ENCODE measurements at places on chromosomes 6 and 20.

DNA sequence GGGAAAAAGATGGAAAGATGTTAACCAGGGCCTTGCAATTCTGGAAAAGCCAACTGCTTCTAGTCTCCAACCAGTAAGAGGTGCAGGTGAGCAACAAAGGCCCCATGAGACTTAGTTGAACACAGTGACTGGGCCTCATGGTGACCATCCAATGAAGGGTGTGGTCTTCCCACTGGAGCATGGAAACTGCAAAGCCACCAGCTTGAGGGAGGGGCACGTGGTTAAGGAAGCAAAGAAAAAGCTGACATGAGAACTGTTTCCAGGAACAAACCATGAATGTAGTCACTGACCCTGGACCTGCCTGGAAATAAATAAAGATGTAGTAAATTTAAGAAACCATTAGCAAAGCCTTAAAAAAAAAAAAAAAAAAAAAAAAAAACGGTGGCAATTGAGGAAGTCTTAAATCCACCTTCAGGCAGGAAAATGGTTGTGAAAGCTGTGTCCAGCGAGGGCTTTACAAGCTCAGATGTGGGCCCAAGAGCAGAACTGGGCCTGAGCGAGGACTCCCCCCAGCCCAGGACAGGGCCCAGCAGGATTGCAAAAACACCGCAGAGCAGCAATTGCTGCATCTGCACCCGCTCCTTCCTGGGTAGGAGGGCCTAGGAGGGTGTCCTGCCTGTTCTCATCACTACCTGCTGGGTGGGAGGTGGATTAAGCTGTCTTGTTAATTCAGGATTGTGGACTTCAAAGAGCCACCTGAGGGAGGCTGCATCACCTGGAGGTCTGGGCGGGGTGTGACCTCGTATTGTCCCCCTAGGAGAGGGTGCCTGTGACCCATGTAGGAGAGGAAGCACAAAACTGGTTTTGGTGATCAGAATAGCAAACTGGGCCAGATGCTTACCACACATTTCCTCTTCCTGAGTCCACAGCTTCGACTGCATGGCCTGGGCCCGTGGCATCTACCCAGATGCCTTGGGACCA is 10.3 kb downstream of the GFRA4 start:
- no peak for DNase-seq

DNA sequence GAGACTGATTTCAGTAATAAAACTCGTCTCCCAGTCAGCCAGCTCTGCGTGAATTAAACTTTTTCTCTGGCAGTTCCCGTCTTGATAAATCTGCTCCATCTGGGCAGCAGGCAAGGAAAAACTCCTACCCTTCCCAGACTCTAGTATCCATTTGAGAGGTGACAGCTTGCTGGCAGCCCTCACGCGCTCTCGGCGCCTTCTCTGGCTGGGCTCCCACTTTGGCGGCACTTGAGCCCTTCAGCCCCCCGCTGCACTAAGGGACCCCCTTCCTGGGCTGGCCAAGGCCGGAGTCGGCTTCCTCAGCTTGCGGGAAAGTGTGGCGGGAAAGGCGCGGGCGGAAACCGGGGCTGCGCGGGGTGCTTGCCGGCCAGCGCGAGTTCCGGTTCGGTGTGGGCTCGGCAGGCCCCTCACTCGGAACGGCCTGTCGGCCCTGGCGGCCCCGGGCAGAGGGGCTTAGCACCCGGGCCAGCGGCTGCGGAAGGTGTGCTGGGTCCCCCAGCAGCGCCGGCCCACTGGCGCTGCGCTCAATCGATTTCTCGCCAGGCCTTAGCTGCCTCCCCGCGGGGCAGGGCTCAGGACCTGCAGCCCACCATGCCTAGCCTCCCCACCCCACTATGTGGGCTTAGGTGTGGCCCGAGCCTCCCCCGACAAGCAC is 21.8 kb upstream of the GMPR start:
- DNase-seq, result no peak

DNA sequence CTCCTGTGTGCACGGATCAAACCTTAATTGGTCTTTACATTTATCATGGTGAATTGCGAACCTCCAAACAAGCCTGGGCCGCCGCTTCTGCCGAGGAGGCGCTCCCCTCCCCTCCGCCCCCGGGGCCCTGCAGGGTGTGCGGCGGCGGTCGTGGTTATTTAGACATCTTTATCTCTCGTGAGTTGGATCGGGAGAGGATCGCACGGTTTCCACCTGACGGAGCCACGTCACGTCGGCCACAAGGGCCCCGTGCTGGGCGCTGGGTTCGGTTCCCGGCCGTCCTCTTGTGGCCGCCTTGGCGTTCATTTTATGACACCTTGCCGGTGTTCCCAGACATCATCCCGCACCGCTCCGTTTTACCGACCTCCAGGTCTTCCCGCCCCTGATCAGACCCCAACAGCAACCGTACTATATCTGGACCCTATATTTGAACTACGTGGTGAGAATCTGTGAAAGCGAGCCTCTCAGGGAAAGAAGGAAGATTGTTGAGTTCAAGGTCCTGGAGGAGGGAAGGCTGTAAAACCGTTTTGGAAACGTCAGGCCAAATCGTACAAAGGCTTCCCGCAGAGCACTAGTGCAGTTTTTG is 1.3 kb upstream of the CNR1 start:
- no peak for DNase-seq

- DNase-seq, result no peak
Observed at GRCh38 chr6:154488248-154488593, 22.3 kb downstream of the CNKSR3 start.

DNA sequence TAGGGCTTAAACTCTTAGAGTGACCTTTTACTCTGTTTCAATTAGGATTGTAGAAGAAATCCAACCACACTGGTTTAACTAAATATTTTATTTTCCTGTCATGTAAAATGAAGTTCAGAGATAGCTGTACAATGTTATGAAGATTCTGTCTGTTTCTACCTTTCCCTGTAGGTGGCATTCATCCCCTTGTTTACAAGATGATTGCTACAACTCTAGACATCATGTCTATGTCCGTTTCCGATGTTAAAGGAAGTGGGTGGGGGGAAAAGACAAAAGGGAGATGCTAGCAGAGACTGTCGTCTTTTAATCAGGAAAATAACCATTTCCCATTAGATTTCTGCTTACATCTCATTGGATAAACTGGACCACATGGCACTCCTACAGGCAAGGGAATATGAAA is 30.9 kb upstream of the RIMS1 start:
- no peak for DNase-seq

DNA sequence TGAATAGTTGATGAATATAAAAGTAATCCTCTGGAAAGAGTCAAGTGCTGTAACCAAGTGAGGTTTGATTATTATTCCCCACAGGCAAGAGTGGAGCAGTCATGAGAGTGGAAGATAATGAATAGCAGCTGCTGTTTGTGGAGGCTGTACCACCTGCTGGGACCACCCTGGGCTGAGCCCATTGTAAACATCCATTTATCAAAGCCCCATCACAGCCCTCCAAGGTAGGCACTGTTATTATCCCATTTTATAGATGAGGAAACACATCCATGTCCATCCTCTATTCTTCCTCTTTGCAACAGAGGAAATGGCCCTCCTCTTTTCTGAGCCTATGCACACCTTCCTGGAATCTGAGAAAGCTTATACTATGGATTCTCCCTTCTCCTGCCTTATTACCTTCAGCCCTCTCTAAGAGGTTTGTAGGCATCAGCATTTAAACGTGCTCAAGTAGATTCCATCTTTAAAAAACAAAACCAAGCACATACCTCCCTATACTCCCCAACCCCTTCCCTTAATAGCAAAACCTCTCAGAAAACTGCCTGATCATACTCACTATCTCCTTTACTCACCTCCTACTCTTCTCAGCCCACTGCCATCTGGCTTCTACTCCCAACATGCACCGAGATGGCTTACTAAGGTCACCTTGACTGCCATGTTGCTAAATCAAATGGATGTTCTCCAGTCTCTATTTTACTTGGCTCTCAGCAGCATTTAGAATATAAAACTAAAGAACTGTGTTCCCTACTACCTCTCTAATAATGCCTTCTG is 37.1 kb downstream of the CDH22 start:
- DNase-seq, result peak; percentile 54

- no peak for DNase-seq
Observed at GRCh38 chr20:44961870-44962267, 1.7 kb upstream of the TOMM34 start.

GRCh38 chr6:146931214-146931613 is 273.0 kb upstream of the STXBP5 start:
- peak; percentile 2 for DNase-seq

DNA sequence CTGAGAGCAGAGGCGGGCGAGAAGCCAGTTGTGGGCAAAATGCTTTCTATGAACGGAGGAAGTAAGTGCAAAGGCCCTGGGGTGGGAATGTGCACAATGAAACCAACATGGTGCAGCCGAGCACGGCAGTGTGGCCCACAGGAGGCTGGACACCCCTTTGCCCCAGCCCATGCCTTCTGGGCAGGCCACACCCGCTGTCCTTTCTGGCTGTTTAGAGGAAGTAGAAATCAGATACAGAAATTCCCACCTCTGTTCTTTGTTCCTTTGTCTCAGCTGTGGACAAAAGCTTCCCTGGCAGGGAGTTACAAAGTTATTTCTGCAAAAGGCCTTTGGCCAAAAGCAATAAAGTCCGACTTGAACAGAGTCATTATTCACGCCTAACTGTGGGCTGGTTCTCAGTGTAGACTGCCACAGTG is 11.9 kb downstream of the SULF2 start:
- DNase-seq, result no peak

- no peak for DNase-seq
Observed at GRCh38 chr20:45944151-45944964, 9.9 kb downstream of the PCIF1 start.

GRCh38 chr6:53578371-53578770 is 33.5 kb upstream of the GCLC start:
- no peak for DNase-seq

- no peak for DNase-seq
Observed at GRCh38 chr6:56694002-56694401, 51.3 kb upstream of the DST start.

GRCh38 chr20:55934146-55934545 is 71.2 kb downstream of the CBLN4 start:
- DNase-seq, result no peak

DNA sequence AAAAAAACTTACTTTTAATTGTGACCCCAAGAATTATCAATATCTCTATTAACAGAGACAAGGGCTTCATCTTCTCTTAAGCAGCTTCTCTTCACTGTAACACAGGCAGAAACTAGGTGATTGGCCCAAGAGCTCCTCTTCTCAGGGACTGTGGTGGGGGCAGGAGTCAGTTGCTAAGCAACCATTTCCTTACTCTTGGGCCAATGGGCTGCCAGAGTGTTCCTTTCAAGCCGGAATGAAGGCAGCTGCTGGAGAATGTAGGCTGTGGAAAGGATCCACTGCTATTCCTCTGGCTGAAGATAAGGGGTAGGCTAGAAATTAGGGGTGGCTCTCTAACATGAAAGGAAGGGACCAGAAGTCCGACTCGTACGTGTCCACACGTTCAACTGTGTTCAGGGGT is at the start of gene SEL1L2:
SEL1L2 (minus strand) TSS at position 150 of the 400 bp plus-strand sequence; CDS start at position 70, 80 bp downstream.
- DNase-seq, result peak; percentile 16

DNA sequence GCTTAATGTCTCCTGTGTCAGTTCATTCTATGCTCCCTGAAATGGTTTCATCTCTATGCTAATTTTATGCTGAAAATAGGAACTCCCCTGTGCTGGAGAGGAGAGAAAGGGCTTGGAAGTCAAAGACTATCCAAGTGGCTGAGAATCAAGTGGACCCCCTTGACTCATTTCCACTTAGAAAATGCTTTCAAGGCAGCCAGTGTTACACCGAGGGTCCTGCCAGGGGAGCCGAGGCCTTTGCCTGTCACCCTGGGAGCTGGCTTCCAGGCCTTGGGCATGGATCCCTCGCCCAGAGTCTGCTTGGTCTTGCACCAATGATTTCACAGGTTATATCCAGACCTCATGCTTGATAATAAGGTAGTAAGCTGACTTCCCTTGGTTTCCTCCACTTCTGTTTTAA is 342.6 kb downstream of the NRN1 start:
- no peak for DNase-seq

DNA sequence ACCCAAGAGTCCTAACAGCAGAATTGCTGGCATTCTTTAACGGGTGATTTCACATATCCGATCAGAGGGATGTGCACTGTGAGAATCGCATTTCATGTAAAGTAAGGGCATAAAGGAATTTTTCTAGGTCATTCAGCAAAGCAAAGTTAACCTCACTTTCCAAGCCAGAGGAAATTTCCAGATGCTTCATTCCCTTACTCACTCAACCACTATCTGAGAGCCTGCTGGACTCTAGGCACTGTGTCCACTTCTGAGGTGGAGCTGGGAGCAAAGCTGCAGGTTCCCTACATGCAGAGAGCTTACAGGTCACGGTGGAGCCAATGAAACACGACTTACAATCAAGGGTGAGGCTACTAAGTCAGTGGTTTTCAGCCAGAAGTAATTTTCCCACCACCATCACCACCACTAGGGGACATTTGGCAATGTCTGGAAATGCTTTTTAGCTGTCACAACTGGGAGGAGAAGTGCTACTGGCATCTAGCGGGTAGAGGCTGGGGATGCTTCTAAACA is 34.5 kb upstream of the TSHZ2 start:
- no peak for DNase-seq

GRCh38 chr20:6473197-6473596 is 294.3 kb upstream of the BMP2 start:
- DNase-seq, result no peak

GRCh38 chr20:46621492-46621891 is 29.8 kb downstream of the SLC13A3 start:
- no peak for DNase-seq

GRCh38 chr20:59810449-59811187 is 122.8 kb downstream of the SYCP2 start:
- DNase-seq, result no peak

- no peak for DNase-seq
Observed at GRCh38 chr20:54268941-54269340, 61.1 kb downstream of the PFDN4 start.

DNA sequence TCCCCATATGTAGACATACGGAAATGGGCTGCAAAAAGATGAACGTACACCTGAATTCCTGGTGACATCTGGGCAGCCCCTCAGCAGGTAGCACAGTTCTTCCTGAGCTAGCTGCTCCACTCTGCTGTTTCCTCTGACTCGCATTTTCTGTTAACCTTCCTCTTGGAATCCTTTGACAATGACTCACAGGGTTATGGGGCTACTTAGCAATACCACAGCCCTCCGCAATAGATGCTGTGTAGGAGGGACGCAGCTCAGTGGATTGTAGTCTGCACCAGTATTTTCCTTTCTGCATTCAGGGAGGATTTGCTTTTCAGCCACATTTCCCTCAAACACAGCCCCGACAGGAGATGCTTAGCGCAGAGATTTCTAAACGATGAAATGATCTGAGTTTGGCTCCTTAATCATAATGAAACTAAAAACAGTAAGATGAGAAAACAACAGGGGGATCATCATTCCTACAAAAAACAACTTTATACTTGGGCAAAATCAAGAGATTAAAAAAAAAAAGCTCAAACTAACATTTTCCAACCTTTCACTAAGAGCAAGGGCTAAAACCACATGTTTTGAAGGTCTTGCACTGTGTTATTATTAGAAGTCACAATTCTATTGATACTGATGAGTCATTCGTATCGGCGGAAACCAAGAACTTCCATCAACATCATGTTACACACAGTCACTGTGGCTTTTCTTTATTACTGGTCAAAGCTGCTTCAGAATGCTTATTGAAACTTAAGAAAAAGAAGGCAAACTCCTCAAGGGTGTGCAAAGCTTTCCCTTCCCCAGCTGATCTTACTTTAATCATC is 12.2 kb downstream of the BACH2 start:
- no peak for DNase-seq

DNA sequence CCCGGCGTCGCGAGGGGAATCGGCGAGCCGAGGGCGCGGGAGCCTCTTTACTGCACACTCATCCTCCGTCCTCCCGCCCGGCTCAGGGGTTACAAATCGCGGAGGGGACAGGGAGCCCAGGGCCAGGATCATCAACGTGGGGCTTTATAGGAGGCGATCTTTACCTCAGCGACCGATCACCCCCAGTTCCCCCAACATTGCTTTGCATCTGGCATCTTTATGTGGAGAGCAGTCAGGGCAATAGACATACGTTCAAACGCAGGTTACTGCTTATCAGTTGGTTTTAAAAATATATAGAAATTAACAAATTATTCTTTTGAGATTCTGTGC is 634 bp downstream of the HSF2 start:
- DNase-seq, result peak; percentile 32
